ENCODE measurements at places on chromosomes 6 and 20. TPM values are rescaled to one million over a fixed set of nuclear protein-coding genes. Genes with fewer than 3 reads are reported as not detected.

The LTA gene
- total RNA-seq: not detected

The MYL9 gene
- total RNA-seq: 36.9 TPM

The POU3F2 gene
- not detected for total RNA-seq

The KCNK17 gene
- 0.18 TPM for total RNA-seq

The SLC22A1 gene
- 1.5 TPM for total RNA-seq

The SYCP2L gene
- total RNA-seq: 0.18 TPM

The RIPOR2 gene
- total RNA-seq: 1.7 TPM

The FNDC1 gene
- 0.21 TPM for total RNA-seq

The PGBD1 gene
- total RNA-seq: 1.4 TPM

The SYNDIG1 gene
- total RNA-seq: 0.45 TPM

- no peak for DNase-seq
Measured at GRCh38 chr6:163367497-163368183, 46.9 kb upstream of the QKI start.

GRCh38 chr6:21384216-21384615, 209.3 kb upstream of the SOX4 start:
- no peak for DNase-seq

DNA sequence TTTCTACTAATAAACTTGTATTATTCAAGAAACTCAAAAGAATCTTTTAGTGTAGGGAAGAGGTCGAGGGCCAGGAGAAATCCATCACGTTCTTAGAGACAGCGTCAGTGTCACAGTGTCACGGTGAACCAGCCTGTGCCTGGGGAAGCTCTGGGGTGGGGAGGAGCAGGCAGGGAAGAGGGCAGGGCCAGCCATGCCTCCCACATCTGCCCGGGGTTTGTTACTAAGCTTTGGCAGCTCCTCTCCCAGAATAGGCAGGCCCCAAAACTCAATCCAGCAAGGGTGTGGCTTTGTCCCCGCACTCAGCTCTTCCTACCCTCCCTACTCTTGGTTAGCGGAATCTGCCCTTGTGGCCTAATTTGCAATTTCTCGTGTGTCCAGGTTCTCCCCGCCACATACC, 72.9 kb downstream of the TCP11 start:
- no peak for DNase-seq

DNA sequence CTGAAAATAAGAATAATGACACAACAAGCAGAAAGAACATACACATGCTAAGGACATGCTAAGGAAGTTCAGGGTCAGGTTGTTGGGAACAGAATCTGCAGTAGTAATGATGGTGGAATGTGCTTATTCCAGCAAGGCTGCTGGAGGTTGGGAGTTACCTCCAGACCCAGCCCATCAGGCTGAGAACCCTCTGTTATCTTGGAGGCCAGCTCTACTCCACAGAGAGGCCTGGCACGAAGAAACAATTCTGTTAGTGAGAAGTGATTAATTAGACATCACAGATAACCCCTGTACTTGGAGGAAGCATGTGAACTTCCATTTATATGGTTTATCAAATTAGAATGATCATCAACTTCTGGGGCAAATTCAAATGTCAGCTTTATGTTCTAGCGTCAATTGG, 22.1 kb upstream of the ARHGAP18 start:
- no peak for DNase-seq

DNA sequence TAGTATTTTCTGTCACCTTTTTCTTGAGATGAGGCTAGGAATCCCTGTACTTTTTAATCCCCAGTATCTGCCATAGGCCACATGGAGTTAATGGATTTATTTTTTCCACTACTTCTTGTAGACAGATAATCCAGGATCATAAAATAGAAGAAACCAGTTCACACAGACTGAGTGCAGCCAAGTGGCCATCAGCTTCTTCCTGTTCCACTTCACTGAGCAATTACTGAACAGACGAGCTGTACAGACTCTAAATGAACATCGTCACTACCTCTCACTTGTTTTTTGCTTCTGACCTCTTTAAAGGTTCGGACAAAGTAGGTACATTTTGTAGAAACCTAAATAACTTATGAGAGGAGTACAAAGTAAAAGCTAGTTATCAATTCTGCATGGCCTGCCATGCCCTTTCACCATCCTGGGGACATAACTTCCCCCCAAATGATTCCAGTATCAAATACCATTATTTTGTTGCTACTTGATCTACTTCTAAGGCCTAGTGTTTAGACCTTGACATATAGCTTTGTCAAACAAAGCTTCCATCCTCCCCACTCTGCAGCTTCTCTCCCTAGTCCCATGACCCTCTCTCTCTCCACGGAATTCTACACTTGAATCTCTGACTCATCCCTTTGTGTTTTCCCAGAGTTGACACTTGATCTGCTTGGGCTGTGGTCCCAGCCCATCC, 34.4 kb upstream of the ARHGAP18 start:
- DNase-seq: no peak

GRCh38 chr6:156262014-156262413, 515.2 kb upstream of the ARID1B start:
- no peak for DNase-seq

GRCh38 chr6:118565311-118565960, 17.3 kb downstream of the PLN start:
- no peak for DNase-seq

- DNase-seq: no peak
Measured at GRCh38 chr6:6405031-6405430, 84.6 kb upstream of the F13A1 start.

- DNase-seq: no peak
Measured at GRCh38 chr6:100440935-100441334, 23.8 kb downstream of the SIM1 start.

GRCh38 chr6:167079853-167080297, 43.0 kb upstream of the CCR6 start:
- DNase-seq: peak; percentile 38

GRCh38 chr6:35419417-35419816, 32.7 kb upstream of the FANCE start:
- no peak for DNase-seq

DNA sequence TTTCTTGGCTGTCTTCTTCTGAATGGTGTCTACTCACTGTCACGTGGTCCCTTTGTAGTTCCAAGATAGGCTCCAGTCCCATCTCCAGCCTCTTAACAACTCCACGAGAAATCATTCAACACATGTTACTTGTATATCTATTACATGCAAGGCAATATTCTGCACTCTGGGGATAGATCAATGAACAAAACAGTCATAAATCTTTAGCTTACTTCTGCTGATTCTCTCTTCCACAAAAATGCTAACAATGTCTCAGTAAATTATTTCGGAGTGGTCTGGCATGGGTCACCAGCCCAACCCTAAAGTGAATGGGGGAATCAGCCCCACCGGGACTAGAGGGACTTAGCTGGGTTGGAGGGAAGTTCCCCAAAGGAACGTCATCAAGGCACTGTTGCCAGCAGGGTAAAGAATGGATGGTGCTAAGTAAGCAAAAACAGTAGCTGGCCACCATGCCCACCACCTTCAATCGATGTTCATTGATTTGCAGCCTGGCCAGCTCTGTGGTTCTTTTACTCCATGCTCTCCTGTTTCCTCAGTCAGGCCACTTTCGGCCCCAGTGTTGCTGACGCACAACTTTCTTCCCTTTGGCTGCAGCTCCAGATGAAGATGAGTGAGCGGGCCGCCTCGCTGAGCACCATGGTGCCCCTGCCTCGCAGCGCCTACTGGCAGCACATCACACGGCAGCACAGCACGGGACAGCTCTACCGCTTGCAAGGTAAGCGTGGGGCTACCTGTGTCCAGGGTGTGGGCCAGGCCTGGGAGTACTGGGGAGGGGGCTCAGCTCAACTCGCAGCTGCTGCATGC, 167.7 kb downstream of the DOK5 start:
- no peak for DNase-seq

- no peak for DNase-seq
Measured at GRCh38 chr6:82270881-82271635, 23.5 kb upstream of the IBTK start.

GRCh38 chr6:135002229-135002844, 52.3 kb downstream of the HBS1L start:
- no peak for DNase-seq

GRCh38 chr6:33740204-33740608, 6.5 kb downstream of the IP6K3 start:
- DNase-seq: no peak

GRCh38 chr6:39312912-39313525, 1.2 kb downstream of the KCNK17 start:
- DNase-seq: no peak

DNA sequence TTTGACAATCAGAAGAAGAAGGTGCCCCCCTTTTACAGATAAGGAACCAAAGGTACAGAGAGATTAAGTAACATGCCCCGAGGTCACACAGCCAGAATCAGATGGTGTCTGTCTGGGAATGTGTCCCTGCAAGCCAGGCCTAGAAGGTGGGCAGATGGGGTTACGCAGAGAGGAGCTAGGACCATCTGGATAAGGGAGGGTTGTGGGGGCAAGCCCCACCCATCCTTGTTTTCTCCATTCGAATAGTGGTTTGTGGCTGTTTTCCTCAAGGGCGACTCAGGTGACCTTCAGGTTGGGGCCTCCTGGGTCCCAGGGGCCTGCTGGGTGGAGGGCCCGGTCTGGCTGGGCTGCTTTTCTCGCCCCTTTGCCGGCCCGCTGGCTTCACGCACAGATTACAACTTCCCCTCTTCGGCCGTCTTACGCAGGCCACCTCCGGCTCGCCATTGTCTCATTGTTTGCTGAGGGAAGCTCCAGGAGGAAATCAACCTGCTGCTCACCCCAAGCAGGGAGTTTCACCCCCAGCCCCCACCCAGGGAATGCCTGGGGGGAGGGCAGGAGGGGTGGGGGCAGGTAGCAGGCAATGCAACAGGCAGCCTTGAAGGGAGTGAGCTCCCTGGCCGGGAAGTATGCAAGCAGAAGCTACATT, 30.8 kb upstream of the CSNK2A1 start:
- no peak for DNase-seq

DNA sequence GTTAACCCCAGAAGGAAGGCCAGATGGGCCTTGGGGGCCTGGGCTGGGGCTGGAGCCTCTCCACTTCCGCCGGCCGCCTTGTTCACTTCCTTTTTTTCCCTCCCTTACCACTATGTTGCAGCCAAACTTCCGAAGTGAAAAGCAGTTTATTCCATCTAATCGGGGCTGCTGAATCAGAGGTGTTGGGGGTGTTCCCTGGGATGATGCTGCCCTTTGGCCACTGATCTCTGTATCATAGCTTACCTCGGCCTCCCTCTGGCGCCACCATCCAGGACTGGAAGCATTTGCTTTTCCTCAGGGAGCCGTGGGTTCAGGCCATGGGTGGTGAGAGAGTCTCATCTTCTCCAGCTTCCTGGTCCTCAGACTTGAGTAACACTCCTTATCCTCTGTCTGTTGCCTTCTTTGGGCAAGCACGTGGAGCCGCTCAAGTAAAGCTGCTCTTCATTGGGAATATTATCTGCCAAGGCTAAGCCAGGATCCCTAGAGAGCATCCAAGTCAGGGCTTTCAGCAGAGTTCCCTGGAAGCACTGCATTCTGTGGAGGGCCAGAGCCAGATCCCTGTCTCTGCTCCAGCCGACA, 39.6 kb downstream of the SLX4IP start:
- no peak for DNase-seq

DNA sequence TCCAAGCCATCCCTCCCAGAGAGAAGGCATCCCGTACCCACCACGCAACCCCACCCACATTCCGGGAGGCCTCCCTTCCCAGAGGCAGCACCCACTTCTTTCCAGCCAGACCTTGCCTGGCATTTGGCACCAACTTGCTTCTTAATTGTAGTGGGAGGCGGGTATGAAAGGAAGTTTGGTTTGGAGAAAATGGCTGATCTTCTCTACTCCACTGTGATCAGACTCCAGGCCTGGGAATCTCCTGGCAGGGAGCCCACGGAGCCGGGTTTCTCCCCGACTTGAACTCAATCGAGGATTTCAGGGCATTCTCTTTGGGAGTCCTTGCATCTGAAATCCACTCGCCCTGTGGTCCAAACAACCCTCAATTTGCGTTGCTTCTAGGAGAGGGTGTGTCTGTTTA, 107.1 kb downstream of the ZDHHC14 start:
- DNase-seq: no peak

DNA sequence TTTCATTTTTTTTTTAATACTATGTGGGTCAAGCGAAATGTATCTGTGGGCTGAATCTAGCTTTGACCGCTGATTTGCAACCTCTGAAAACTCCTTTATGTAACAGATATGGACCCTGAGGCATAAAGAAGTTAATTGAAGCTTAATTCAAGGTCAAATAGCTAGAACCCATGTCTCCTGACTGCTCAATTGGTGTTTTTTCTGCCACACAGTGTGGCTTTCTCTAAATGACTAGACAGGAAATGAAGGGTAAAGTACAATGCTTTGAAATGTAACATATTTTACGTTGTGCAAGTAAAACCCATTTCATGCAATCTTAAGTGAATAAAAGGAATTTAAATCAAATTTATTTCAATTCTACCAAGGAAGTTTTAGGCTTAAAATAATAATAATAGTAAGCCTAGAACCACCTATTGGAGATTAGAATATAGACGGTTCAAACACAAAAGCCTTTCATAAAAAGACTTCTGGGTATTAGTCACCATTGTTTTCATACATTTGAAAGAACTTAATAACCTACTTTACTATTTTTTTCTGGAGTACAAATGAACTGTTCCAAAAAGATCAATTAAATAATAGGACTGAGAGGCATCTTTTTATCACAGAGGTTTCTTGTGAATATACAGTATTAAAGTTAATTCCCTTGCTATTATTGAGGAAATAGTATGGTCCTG, 279.8 kb downstream of the EPHA7 start:
- DNase-seq: no peak
